ENCODE measurements at places on chromosomes 2 and 18.

GRCh38 chr18:4391859-4392258, 63.2 kb downstream of the DLGAP1 start:
- DNase-seq, result no peak

- no peak for DNase-seq
Observed at GRCh38 chr2:4976407-4976806, 715.8 kb upstream of the SOX11 start.

- DNase-seq, result no peak
Observed at GRCh38 chr18:62332431-62332830, 7.3 kb downstream of the TNFRSF11A start.

DNA sequence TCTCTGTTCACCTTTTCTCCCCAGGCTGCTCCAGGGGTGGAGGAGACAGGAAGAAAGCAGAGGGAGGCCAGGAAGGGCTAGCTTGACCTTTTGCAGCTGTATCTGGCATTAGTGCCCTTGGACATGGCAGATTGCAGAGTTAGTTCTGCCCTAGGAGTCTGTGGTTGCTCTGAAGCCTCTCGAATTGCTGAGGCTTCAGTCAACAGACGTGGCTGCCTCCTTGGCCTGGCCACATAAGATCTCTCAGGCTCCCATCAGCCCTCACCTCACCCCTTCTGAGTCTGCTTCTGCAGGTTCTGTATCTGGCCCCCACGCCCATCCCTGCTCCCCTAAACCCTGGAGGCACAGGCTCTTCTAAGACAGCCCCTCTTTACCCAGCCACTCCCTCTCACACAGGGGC, 18.2 kb upstream of the PLB1 start:
- no peak for DNase-seq

GRCh38 chr2:183284606-183285005, 160.4 kb downstream of the NUP35 start:
- DNase-seq, result no peak

- no peak for DNase-seq
Observed at GRCh38 chr18:74389171-74389927, 67.8 kb downstream of the DIPK1C start.

- no peak for DNase-seq
Observed at GRCh38 chr2:239723486-239724193, 301.5 kb downstream of the NDUFA10 start.

DNA sequence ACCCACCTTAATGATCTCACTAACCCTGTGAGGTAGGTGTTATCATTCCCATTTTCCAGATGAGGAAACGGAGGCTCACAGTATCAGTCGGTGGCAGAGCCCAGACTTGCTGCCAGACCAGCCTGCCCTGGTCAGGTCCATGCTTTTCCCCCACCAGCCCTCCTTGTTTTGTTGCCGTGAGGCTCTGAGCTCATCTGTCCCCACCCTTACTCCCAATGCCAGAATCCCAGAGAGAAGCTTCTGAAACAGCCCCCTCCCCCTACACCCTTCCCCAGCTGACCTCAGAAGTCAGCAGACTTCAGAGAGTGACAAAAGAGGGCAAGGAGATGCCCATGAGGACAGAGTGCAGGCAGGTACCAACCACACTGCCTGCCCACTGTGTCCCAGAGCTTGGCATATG, 20.8 kb upstream of the TNS1 start:
- no peak for DNase-seq

- no peak for DNase-seq
Observed at GRCh38 chr2:38462121-38462661, 85.1 kb upstream of the ATL2 start.
